CD8-positive, alpha-beta memory T cell (primary cell): ENCODE measurements at places on chromosomes 1 and 21. TPM values are rescaled to one million over a fixed set of nuclear protein-coding genes. Genes with fewer than 3 reads are reported as not detected.

Gene TRAF3IP3
- 209 TPM for total RNA-seq

Gene MANEAL
- total RNA-seq = 9.0 TPM

DNA sequence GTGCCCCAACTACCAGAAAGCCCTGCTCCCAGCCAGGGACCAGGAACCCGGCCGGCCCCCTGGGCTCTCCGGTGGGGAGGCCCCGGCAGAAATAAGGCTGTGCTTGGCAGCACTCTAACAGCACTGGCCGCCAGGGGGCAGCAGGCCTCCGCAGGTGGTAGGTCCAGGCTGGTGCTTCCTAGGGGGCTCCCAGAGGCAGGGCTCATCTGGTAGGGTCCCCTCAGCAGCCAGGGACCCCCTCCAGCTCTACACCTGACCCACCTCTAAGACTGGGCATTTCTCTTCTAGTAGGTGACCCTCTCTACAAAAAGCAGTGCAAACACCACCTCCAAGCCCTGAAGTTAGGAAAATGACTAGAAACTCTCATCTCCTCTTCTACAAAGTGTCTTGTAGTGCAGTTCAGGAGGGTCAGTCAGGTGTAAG lies 85.6 kb downstream of the STUM start:
- H3K27me3 ChIP-seq = no peaks in the 10 kb centered on the region
- peaks cover 48% of the 10 kb centered on the region for H3K4me1 ChIP-seq
- H3K27ac ChIP-seq = no peak overlapping the region

- no peak for DNase-seq
- H3K27me3 ChIP-seq = no peaks in the 10 kb centered on the region
- no peaks in the 10 kb centered on the region for H3K4me1 ChIP-seq
- no peak overlapping the region for H3K27ac ChIP-seq
- no peak overlapping the region for H3K4me3 ChIP-seq
- H3K36me3 ChIP-seq = no peaks in the 10 kb centered on the region
Measured at GRCh38 chr1:192133350-192133926, 24.8 kb upstream of the RGS18 start.

DNA sequence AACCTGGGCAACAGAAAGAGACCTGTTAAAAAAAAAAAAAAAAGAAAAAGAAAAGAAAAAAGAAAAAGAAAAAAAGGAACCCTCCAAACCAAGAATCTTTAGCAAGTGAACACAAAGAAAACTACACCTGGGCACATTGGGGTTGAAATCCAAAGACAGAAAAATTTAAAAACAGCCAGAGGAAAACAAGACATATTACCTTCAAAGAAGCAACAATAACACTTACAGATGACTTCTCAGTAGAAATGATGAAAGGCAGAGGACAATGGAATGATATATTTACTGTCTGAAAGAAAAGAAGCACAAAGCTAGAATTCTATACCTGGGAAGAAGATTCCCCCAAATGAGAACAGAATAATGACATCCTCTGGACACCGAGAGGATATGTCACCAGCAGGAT lies 2.7 kb upstream of the KRTAP10-1 start:
- H3K27me3 ChIP-seq = no peaks in the 10 kb centered on the region
- H3K27ac ChIP-seq = no peak overlapping the region
- no peak overlapping the region for H3K4me3 ChIP-seq
- H3K36me3 ChIP-seq = no peaks in the 10 kb centered on the region

DNA sequence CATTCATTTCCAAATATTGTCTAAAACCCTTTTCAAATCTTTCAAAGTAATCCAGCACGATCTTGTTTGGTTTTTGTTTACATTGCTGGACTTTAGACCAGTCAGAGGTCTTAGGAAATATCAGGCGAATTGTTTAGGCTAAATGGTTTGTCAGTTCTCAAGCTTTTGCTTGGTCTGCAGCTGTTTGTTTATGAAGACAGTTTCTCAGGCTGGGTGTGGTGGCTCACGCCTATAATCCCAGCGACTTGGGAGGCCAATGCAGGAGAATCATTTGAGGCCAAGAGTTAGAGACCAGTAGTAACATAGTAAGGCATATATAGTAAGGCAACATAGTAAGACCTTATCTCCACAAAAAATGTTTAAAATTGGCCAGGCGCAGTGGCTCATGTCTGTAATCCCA lies 77.5 kb downstream of the DNTTIP2 start:
- DNase-seq = no peak
- no peaks in the 10 kb centered on the region for H3K27me3 ChIP-seq
- H3K4me1 ChIP-seq = no peaks in the 10 kb centered on the region

DNA sequence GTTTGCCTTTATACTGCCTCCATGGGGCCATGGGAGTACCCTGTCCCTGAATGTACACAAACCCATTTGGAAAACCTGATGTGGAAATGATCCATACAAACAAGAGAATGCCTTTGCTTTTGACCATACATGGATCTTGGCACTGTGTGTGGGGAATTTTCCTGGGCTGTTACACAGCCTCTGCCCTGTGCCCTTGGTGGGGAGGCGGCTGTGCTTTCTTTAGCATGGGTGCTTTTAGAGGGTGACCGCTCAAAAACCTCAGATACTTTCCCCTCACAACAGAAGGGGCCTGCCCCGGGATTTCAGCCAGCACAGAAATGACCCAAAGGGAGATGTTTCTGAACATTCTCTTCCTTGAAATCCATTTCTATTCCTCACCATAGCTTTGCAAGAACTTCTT lies 194.8 kb downstream of the LMO4 start:
- DNase-seq = no peak
- H3K4me1 ChIP-seq = no peaks in the 10 kb centered on the region
- H3K27ac ChIP-seq = no peak overlapping the region
- H3K27me3 ChIP-seq = no peaks in the 10 kb centered on the region

DNA sequence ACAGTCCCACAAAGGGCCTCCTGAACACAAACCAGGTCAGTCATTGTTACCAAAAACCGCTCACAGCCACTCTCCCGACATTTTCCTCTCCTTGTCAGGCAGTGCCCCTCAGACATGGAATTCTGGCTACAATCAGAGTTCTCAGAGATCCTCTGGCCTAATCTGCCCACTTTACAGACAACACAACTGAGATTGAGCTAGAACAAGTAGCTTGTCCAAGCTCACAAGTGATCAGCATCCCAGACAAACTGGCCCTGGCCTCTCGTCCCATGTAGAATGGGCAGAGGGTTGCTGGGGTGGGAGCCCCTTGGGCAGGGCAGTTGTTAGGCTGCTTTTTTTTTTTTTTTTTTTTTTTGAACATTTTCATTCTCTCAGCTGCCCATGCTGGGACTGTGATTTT lies 57.2 kb downstream of the KCNN3 start:
- no peaks in the 10 kb centered on the region for H3K27me3 ChIP-seq
- H3K4me1 ChIP-seq = no peaks in the 10 kb centered on the region
- DNase-seq = no peak
- no peak overlapping the region for H3K4me3 ChIP-seq
- H3K36me3 ChIP-seq = no peaks in the 10 kb centered on the region

DNA sequence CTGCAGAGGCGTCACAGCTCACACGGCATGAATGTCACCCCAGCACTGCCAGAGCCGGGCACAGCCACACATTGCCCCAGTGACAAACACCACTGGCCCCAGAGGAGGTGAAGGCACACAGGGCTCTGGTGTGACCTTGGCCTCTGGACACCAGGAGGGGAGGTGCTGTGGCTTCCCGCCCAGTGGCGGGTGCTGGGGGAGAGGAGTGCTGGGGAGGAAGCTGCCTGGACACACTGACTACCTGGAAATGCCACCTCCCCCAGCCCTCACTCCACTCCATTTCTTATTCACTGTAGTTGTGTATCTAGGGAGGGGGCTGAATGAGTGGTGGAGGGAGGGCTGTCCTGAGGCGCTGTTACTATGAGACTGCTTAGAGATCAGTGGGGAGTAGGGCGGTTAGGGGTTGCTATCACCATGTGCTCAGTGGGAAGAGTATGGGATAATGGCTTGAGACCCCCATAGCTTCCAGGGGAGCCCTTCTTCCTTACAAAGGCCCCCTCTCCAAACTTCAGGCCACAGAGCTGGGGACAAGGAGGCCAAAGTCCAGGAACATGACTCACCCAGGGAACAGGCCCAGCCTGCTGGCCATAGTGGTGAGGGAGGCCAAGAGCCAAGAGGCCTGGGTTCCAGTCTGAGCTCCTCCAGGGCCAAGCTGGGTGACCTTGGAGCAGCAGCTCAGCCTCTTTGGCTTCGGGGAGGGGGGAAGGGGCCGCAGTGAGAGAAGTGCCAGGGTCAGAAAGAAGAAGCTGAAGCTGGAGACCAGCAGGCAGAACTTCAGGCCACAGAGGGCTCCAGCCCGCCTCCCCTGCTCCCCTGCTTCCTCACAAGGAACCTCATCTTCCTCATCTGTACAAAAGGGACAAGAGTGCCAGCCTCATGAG lies 40.1 kb downstream of the AHDC1 start:
- no peak overlapping the region for H3K4me3 ChIP-seq
- peak overlapping the region; percentile 43 for H3K27ac ChIP-seq
- peaks cover 22% of the 10 kb centered on the region for H3K4me1 ChIP-seq
- no peak for DNase-seq

Gene AMPD1
- not detected for total RNA-seq

Gene KPRP
- total RNA-seq = not detected

Gene CD52
- 388 TPM for total RNA-seq

- H3K4me1 ChIP-seq = no peaks in the 10 kb centered on the region
- H3K27me3 ChIP-seq = no peaks in the 10 kb centered on the region
- no peak overlapping the region for H3K27ac ChIP-seq
- H3K4me3 ChIP-seq = no peak overlapping the region
- H3K36me3 ChIP-seq = no peaks in the 10 kb centered on the region
Measured at GRCh38 chr1:186487163-186487562, 26.2 kb upstream of the PDC start.

GRCh38 chr21:23402929-23403520 lies 2204.3 kb downstream of the MRPL39 start:
- H3K27ac ChIP-seq = no peak overlapping the region
- H3K27me3 ChIP-seq = no peaks in the 10 kb centered on the region
- no peaks in the 10 kb centered on the region for H3K36me3 ChIP-seq
- DNase-seq = no peak

Gene ALPL
- total RNA-seq = not detected

Gene TTC24
- 7.4 TPM for total RNA-seq

DNA sequence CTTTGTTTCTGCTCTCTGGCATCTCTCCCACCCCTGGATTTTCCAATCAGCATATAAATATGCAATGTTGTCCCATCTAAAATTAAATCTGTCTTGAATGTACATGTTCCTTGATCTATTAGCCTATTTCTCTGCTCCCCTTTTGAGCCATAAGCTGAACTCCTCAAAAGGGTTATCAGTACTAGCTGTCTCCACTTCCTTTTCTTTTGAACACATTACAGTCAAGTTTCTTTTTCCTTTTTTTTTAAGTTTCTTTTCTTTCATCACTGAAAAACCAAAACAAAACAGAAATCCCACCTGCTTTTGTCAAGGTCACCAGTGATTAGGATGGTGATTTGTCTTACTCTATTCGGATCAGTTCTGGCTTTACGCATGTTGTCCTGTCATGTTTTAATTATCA lies 29.3 kb downstream of the XCL2 start:
- no peaks in the 10 kb centered on the region for H3K36me3 ChIP-seq
- DNase-seq = peak; percentile 19
- peak overlapping the region; percentile 21 for H3K4me3 ChIP-seq
- no peak overlapping the region for H3K27ac ChIP-seq

Gene PATJ
- total RNA-seq = 9.8 TPM

Gene TDRD10
- total RNA-seq = not detected

- no peaks in the 10 kb centered on the region for H3K4me1 ChIP-seq
- no peak overlapping the region for H3K4me3 ChIP-seq
- DNase-seq = no peak
- no peak overlapping the region for H3K27ac ChIP-seq
- no peaks in the 10 kb centered on the region for H3K36me3 ChIP-seq
- no peaks in the 10 kb centered on the region for H3K27me3 ChIP-seq
Measured at GRCh38 chr21:32844653-32845436, 73.3 kb upstream of the PAXBP1 start.

DNA sequence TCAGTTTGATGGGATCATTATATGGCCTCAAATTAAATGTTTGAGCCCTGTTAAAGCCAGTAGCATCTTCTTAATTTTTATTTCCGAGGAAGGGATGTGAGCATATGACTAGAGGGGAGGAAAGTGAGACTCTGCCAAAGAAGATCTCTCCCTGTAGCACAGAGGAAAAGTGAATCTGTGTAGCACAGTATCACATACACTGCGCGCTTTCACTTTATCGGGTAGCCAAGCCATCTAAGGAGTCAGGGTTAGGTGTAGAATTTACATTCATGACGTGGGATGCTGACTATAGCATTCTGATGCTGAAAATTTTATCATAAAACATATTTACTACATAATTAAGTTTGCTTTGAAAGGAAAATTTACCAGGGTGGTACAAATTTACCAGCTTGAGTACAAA lies 24.0 kb downstream of the LRRC8D start:
- H3K36me3 ChIP-seq = no peaks in the 10 kb centered on the region
- no peak for DNase-seq

Gene EFNA1
- 0.31 TPM for total RNA-seq

DNA sequence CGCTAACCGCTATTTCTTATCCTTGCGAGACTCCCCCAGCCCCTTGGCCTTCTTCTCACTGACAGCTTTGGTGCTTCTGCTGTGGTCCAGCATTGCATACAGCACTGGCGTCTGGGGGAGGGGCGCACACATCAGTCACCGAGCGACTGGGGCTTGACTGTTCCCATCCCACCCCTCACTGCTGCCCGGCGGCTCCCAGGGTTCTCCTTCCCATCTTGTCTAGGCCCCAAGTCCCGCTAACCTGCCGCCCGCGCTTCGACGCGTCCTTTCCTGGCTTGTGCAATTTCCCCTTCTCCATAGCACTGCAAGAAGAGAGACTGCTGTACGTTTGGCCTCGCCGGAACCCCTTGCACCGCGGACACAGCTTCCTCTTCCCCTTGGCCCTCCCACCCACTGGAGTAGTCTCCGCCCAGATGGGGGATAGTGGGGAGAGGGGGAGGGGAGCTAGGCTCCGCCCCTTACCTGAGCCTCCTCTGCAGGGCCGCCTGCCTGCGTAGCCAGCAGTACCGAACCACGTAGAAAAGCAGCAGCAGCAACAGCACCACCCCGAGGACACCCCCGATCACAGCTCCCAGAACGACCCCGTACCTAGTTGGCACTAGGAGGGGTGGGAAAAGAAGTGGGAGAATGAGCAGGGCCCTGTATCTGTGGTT lies 3.8 kb downstream of the MPZ start:
- peak overlapping the region; percentile 89 for H3K4me3 ChIP-seq
- peaks cover 30% of the 10 kb centered on the region for H3K4me1 ChIP-seq
- H3K27ac ChIP-seq = peak overlapping the region; percentile 78

Gene FAM43B
- total RNA-seq = not detected

DNA sequence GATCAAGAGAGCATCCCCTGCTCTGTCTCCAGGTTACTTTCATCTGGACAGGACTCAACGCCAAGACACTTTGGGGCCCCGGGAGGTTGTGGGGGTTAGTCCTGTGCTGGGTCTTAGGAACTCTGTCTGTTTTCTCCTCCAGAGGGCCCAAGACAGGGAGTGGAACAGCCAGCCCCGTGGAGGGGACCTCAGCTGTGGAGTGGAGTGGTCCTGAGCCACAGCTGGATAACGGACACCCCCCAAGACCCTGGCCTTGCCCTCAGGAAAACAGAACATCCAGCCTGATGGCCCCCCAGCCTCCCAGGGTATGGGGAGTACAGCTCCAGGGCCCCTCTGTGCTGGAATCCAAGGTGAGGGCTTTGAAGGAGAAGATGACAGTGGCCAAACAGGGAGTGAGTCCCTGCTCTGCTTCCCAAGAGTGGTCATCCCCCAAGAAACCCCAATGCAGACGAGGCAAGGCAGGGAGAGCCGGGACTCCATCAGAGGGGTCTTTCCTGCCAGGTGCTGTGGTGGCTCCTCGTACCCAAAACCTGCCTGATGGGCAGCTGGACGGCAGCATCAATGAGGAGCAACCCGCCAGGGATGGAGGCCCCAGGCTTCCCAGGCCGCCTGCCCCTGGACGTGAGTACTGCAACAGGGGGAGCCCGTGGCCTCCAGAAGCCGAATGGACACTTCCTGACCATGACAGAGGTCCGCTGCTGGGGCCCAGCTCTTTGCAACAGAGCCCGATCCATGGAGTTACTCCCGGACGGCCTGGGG lies 3.5 kb downstream of the KIAA1614 start:
- H3K36me3 ChIP-seq = no peaks in the 10 kb centered on the region
- no peak for DNase-seq
- no peak overlapping the region for H3K4me3 ChIP-seq
- peaks cover 3% of the 10 kb centered on the region for H3K27me3 ChIP-seq
